Testis (tissue), 5 donors: ENCODE measurements at places on chromosomes 16 and 17. TPM values are rescaled to one million over a fixed set of nuclear protein-coding genes. Genes with fewer than 3 reads are reported as not detected.

SCO1 gene
- 31.9 TPM for total RNA-seq

ABCC11 gene
- 7.5 TPM for total RNA-seq

GDPD3 gene
- 1.5 TPM for total RNA-seq

SPAG5 gene
- 79.4 TPM for total RNA-seq

CCDC40 gene
- total RNA-seq = 43.6 TPM

ITGB3 gene
- 10.3 TPM for total RNA-seq

IGF2BP1 gene
- 19.3 TPM for total RNA-seq

NFAT5 gene
- total RNA-seq = 72.4 TPM

PRDM7 gene
- total RNA-seq = 10.2 TPM

HP gene
- 0.25 TPM for total RNA-seq

MT1H gene
- total RNA-seq = not detected

DNA sequence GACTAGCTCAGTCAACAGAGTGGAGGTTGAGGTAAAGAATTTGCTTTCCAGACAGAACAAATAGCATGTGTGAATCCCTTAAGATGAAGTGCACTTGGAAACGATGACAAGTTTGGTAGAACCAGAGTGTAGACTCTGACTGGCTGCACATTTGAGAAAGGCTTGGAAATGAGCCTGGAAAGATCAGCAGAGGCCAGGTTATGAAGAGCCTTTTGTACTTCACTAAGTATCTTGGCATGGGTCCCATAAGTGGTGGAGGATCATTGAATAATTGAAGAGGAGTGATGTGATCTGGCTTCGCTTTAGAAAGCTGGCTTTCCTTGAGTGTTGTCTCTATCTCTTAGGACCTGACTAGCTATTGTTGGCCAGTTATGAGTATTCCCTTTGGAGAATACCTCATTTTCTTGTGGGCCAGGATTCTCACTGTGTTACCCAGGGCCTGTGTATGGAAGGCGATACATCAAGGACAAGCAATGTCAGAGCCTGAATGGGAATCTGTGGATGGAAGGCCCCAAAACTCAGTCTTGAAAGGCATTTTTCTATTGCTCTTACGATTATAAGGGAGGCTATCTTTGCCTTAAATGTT, 329.8 kb downstream of the UTP18 start:
- no peak overlapping the region for H3K27ac ChIP-seq
- H3K4me1 ChIP-seq = no peaks in the 10 kb centered on the region
- no peaks in the 10 kb centered on the region for H3K36me3 ChIP-seq

GRCh38 chr16:81220349-81220748, 18.1 kb upstream of the BCO1 start:
- no peak for DNase-seq
- H3K4me1 ChIP-seq = peaks cover 5% of the 10 kb centered on the region
- H3K27me3 ChIP-seq = no peaks in the 10 kb centered on the region

DNA sequence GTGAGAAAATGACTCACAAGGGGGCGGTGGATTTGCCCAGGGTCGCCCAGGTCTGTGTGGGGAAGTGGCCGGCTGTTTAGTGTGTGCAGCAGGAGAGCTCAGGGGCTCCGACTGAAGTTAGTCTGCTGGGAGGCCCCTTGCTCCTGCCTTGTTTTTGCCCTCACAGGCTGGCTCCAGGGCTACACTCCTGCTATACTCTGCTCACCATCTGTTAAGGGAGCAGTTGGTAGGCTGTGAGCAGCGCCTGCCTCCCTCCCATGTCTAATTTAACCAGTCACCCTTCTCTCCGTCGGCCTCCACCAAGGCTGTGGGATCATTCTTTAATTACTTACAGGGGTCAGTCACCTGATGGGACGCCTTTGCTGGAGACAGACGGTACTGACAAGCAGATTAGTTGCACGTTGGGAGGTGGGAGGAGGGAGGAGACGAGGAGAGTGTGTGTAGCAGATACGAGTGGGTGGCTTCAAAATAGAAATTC, 35.5 kb downstream of the KSR1 start:
- H3K27ac ChIP-seq = no peak overlapping the region
- no peaks in the 10 kb centered on the region for H3K36me3 ChIP-seq
- no peak for DNase-seq
- no peaks in the 10 kb centered on the region for H3K4me1 ChIP-seq

- no peaks in the 10 kb centered on the region for H3K36me3 ChIP-seq
- H3K4me3 ChIP-seq = no peak overlapping the region
- no peak for DNase-seq
- H3K4me1 ChIP-seq = no peaks in the 10 kb centered on the region
- no peaks in the 10 kb centered on the region for H3K27me3 ChIP-seq
- no peak overlapping the region for H3K27ac ChIP-seq
These were observed 122.0 kb downstream of the CLEC16A start for GRCh38 chr16:11066261-11066870.

GRCh38 chr16:79283578-79283977, 317.0 kb downstream of the MAF start:
- no peak for DNase-seq
- no peak overlapping the region for H3K27ac ChIP-seq

DNA sequence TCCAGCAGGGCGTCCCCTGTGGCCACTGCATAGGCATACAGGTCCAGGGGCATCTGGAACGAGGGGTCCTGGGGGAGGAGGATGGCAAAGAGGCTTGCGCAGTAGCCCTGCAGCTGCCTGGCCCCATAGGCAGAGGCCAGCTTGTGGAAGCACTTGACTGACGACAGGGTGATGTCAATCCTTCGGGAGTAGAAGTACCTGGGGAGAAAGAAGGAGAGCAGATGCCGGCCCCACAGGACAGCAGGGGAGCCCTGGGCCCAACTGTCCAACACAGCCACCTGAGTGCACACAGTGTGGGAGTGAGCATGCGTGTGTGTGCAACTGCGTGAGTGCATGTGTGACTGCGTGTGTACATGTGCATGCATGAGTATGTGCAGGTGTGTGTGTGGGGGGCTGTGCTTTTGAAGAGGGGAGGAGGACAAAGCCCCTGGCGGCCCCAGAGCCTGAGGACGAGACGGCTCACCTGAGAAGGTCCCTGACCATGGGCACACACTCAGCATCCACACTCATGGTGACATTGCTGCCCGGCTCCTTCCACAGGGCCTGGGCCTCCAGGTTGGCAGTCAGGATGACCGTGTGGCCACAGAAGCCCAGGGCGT, 7.1 kb downstream of the LGALS3BP start:
- H3K27me3 ChIP-seq = no peaks in the 10 kb centered on the region
- peaks cover 33% of the 10 kb centered on the region for H3K4me1 ChIP-seq
- H3K36me3 ChIP-seq = no peaks in the 10 kb centered on the region
- H3K4me3 ChIP-seq = no peak overlapping the region
- no peak for DNase-seq

GRCh38 chr17:50691550-50692447, 15.9 kb downstream of the ANKRD40 start:
- H3K4me1 ChIP-seq = peaks cover 25% of the 10 kb centered on the region
- no peaks in the 10 kb centered on the region for H3K36me3 ChIP-seq
- H3K27me3 ChIP-seq = no peaks in the 10 kb centered on the region
- DNase-seq = no peak

DNA sequence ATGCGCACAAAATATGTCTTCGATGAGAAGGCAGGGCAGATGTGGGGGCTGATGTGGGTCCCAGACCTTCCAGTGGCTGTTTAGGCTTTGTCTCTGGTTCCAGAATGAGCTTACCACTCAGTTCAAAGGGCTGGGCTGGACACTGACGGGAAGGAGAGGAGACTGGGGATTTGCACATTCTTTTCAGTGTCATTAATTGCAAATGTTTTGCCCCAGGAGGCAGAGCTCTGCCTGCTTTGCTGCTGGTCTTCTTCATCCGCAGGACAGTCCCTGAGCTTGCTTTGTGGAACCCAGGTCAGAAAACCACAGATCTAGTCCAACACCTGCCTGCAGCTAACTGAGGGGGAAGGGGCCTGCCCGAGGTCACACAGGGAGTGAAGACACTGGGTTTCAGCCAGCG, 20.9 kb downstream of the KCNG4 start:
- H3K4me3 ChIP-seq = no peak overlapping the region
- DNase-seq = no peak
- no peaks in the 10 kb centered on the region for H3K36me3 ChIP-seq
- no peaks in the 10 kb centered on the region for H3K27me3 ChIP-seq

- no peak overlapping the region for H3K4me3 ChIP-seq
- H3K27me3 ChIP-seq = no peaks in the 10 kb centered on the region
- no peaks in the 10 kb centered on the region for H3K36me3 ChIP-seq
- H3K4me1 ChIP-seq = no peaks in the 10 kb centered on the region
- H3K27ac ChIP-seq = no peak overlapping the region
These were observed 174.3 kb upstream of the NLRP1 start for GRCh38 chr17:5758651-5759050.

- no peaks in the 10 kb centered on the region for H3K27me3 ChIP-seq
- H3K4me1 ChIP-seq = peaks cover 22% of the 10 kb centered on the region
- H3K36me3 ChIP-seq = no peaks in the 10 kb centered on the region
- no peak overlapping the region for H3K27ac ChIP-seq
These were observed 18.3 kb upstream of the RPTOR start for GRCh38 chr17:80526116-80526910.

DNA sequence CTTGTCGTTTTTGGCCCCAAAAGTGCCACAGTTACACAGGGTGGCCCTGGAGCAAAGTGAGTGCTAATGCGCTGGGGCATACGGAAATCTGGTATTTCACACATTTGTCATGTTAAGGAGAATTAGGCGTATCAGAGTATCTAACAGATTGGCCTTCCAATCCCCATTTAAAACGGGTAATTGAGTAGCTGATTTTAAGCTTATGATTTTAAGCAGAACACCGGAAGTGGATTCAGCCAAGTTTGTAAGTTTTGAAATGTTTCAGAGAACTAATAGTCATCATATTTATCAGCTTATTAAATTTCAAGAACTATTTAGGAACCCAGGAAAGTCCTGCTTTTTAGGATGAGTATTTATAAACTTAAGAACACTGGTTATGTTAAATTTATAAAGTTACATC, 19.5 kb downstream of the LRRC75A start:
- H3K27me3 ChIP-seq = no peaks in the 10 kb centered on the region
- peaks cover 22% of the 10 kb centered on the region for H3K4me1 ChIP-seq
- H3K36me3 ChIP-seq = no peaks in the 10 kb centered on the region
- no peak overlapping the region for H3K4me3 ChIP-seq

GRCh38 chr17:80833952-80834892, 157.4 kb upstream of the CHMP6 start:
- H3K36me3 ChIP-seq = no peaks in the 10 kb centered on the region
- peaks cover 5% of the 10 kb centered on the region for H3K4me1 ChIP-seq
- peak overlapping the region; percentile 63 for H3K27ac ChIP-seq
- peak; percentile 60 for DNase-seq
- H3K27me3 ChIP-seq = no peaks in the 10 kb centered on the region

DNA sequence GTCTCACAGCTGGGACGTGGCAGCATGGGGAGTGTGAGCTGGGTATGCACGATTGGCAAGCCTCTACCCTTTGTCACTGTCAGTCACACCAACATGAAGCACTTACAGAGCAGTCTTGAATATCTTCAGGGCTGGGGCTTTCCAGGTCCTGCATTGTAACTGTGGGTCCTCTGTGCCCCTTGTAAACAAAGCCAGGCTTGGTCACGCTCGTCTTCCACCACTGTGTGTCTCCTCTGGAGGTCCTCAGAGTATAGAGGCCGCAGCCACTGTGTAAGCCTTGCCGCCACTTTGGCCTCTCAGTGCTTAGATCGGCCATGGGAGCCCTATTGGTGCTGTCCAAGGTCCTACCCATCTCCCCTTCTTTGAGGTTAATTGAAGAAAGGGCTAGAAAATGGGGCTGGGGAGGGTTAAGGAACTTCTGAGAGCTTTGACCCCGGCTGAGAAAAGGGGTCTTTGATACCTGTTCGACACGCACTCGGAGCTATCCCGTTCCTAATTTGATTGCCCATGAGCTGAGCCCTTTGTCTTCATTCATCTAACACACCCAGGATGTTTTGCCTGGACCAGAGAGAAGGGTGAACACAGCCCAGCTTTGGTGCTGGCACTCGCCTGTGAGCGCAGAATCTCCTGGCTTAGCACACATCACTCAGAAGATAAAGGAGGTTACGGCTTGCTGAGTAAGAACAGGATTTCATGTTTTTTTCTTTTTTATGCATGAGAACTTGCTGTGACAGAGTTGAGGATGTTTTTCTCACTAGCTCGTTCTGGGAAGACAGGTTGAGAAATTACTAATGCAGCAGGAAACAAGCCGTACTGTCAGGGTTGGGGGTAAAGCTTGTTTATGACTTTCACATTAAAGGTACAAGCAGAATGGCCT, 267.9 kb downstream of the CPPED1 start:
- no peak for DNase-seq
- H3K4me1 ChIP-seq = no peaks in the 10 kb centered on the region
- no peak overlapping the region for H3K4me3 ChIP-seq
- H3K27ac ChIP-seq = no peak overlapping the region
- H3K36me3 ChIP-seq = no peaks in the 10 kb centered on the region

DNA sequence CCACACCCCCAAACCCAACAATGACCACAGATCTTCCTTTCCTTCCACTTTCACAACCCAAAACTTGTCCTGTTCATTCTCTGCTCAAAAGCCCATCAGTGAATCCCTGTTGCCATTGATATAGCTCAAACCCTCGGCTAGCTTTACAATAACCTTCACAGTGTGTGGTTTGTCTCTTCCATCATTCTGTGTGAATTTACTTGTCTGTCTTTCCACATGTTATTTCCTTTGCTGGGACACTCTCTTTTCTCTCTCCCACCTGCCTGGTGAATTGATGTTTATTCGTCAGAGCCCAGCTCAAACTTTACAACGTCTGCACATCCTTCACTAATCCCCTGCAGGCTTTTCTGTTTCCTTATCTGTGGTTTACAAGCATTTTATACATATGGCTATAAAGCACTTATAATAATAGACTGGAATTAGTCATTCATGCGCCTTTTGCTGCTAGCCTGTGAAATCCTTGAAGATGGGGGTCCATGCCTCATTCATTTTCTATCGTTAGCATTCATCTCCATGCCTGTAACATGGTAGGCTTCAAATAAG, 114.4 kb downstream of the CDH13 start:
- H3K27ac ChIP-seq = no peak overlapping the region
- no peaks in the 10 kb centered on the region for H3K36me3 ChIP-seq
- H3K4me1 ChIP-seq = peaks cover 2% of the 10 kb centered on the region
- no peak for DNase-seq
- H3K4me3 ChIP-seq = no peak overlapping the region
- H3K27me3 ChIP-seq = no peaks in the 10 kb centered on the region

DNA sequence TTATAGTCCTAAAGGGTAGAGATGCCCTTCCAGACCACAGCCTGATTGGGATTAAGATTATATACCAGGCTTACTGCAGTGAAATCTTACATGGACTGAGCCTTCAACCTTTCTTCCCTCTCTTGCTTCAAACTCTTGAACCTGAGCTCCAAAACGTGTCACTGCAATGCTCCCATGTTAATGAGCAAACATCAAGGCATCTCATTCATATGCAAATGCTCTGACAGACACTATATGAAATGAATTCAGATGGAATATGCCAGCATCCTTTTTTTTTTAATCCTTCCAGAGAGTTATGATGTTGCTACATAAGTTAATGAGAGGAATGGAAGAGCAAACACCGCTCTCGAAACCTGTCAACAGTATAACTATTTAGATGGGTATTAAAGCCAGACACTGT, 611.9 kb upstream of the CDH11 start:
- no peaks in the 10 kb centered on the region for H3K36me3 ChIP-seq
- no peaks in the 10 kb centered on the region for H3K27me3 ChIP-seq
- no peak for DNase-seq
- H3K4me1 ChIP-seq = peaks cover 7% of the 10 kb centered on the region
- no peak overlapping the region for H3K4me3 ChIP-seq

GRCh38 chr17:58648236-58648635, 43.6 kb downstream of the TEX14 start:
- no peak overlapping the region for H3K4me3 ChIP-seq
- H3K27me3 ChIP-seq = no peaks in the 10 kb centered on the region
- no peak overlapping the region for H3K27ac ChIP-seq
- no peak for DNase-seq

- DNase-seq = no peak
- no peaks in the 10 kb centered on the region for H3K27me3 ChIP-seq
- H3K27ac ChIP-seq = no peak overlapping the region
- no peak overlapping the region for H3K4me3 ChIP-seq
- no peaks in the 10 kb centered on the region for H3K36me3 ChIP-seq
These were observed 124.9 kb downstream of the MRTFB start for GRCh38 chr16:14196011-14196410.
